T-cell (primary cell): ENCODE measurements at places on chromosomes 3 and 15. TPM values are rescaled to one million over a fixed set of nuclear protein-coding genes. Genes with fewer than 3 reads are reported as not detected.

DNA sequence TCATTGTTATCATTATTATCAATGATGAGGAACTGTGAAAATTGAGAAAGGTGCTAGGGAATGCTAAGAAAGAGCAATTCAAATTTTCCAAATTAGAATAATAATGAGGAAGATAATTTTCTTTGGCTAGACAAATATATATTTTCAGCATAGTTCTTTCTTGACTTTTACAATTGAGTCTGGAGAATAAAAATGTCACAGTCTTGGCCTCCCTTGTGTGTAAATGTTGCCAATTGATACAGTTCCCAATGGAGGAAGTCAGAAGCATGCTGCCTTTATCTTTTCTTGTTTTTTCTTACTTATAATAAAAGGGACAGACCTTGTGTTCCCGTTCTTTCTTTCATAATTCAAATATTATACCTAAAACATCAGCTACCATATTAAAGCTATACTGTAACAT is 774.4 kb downstream of the SI start:
- no peak for DNase-seq

GRCh38 chr3:79175870-79176269 is 591.9 kb downstream of the ROBO1 start:
- no peak for DNase-seq

DNA sequence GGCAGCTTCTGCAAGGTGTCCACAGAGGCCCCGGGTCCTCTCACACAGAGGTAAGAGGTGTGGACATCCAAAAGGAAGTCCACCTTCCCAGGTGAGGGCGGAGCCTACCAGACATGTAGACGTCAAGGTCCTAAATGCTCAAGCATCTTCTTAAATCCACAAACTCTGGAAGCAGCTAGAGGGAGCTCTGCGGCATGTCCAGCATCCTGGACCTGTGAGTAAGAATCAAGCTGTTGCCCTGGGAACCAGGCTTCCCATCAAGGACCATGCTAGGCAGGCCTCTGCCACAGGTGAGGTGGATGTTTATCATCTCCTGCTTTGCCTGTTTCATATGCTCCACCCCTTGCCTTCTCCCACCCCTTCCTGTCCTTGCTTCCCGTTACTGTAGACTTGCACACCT is 368.2 kb downstream of the GABRG3 start:
- no peak for DNase-seq

GRCh38 chr3:115808244-115808643 is 184.9 kb downstream of the GAP43 start:
- DNase-seq: no peak

- DNase-seq: no peak
These were observed 95.5 kb downstream of the DPH6 start for GRCh38 chr15:35450492-35450891.

GRCh38 chr3:46705022-46705530 is 3.9 kb downstream of the TMIE start:
- DNase-seq: peak; percentile 58

DNA sequence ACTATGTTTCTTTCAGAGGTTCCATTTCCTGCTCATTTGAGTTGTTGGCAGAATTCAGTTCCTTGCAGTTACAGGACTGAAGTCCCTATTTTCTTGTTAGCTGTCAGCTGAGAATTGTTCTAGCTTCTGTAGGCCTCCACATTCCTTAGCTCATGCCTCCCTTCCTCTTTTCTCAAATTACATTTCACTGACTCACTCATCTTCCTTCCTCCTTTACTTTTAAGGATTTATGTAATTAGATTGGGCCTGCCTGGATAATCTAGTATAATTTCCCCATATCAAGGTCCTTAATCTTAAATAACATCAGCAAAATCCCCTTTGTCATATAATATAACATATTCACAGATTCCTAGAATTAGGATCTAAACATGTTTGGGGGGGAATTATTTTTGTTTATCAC is 40.6 kb upstream of the RBMS3 start:
- no peak for DNase-seq

DNA sequence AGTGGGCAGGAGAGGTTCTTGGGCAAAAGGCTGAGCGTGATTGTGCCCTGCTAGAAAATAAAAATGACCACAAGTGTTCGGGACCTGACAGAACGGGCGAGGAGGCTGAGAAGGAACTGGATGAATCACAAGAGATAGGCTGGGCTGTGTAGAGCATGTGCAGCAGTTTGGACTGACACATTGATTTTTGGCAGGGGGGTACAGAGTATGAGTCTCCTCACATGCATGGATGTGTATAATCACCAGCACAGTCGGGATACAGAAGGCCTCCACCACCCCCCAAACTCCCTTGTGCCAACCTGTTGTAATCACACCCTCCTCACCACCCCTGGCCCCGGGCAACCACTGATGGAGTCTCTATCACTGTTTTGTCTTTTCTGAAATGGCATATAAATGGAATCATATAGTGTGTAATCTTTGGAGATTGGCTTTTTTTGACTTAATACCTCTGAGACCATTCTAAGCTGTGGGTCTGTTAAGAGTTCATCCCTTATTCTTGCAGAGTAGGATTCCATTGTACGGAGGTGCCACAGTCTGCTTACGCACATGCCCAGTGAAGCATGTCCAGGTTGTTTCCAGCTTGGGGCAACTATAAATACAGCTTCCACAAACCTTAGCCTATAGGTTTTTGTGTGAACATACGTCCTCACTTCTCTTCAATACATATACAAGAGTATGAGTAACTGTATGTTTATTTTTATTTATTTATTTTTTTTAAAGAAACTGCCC is 438.8 kb downstream of the FOXP1 start:
- no peak for DNase-seq

DNA sequence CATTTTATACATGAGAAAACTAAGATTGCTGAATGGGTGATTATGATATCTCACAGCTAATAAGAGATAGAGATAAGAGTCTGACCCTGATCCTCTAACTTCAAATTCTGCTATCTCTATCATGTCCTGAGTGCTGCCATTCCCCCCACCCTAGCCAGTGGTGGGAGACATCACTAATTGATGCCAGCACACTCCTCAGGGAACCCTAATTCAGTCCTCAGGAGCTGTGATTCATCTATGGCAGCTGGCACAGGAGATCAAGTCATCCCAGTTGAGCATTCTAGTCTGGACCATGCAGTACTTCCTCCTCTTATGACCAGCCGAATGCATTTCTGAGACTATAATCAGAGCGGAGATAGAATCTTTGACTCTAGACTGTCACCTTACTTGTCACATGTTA is 71.9 kb downstream of the SYNM start:
- DNase-seq: no peak

DNA sequence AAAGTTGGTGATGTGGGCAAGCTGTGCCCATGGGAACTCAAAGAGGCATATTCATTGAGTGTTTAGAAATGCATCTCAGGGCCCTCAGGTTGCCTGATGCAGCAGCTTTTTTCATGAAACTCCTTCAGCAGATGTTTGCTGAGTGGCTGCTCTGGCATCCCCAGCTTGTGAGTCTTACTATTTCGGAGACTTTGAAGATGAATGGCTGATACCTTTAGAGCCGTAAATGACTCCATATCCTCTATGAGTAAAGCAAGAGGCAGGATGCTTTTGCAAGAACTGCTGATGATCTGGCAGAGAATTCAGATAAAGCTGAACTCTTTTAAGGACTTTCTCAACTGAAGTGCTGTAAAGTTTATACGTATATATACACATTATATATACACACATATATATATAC is 384.3 kb downstream of the CACNA2D3 start:
- no peak for DNase-seq

- DNase-seq: no peak
These were observed 163.4 kb upstream of the AGTR1 start for GRCh38 chr3:148534089-148534988.

DNA sequence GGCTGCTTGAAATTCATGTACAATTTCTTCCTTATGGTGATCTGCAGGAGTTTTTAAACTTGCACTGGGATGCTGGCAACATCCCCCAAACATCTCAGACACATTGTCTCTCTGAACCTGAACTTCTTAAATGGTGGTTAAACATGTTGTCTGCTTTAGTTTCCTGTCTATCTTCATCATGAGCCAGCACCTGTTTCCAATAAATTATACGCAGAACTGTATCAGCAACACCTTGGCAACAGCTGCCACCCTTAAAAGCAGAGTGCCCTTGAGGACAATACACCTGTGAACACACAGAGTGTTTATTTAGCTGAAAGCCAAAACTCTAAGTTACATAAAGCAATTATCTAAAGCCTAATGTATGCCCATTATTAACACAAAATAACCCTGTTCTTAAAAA is 242.9 kb downstream of the WNT5A start:
- DNase-seq: no peak

DNA sequence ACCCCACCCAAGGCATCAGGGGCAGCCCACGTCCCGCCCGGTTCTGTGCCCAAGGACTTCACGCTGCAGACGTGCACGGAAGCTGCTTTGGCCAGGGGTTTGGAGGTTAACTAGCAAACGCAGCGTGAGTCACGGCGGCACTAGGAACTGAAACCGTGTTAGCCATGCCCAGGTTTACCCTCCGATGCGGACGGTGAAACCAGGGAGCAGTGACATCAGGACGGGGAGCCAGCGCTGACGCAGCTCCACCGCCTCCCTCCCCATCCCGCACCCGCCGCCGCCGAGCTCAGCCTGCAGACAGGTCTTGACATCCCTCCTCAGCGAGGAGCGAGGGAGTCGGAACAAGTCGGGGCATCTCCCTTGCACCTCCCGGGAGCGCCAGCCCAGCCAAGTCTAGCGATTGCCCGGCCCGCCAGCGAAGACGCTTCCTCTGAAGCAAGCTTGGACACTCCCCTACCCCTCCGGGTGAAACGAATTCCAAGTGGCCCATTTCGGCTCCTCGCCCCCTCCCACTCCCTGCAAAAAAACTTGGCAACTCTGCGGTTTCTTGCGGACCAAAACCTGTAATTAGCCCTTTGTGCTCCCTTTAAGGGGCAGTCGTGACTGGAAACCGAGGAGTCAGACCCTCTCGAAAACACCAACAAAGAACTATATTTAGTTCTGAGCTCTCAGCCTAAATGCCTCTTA is 1.4 kb upstream of the RAP2B start:
- peak; percentile 57 for DNase-seq

- DNase-seq: peak; percentile 34
These were observed 7.9 kb downstream of the KIF7 start for GRCh38 chr15:89647191-89647851.

The SKOR1 gene
- total RNA-seq: 1.3 TPM

The SLCO2A1 gene
- 0.39 TPM for total RNA-seq

The PRKAR2A gene
- 42.3 TPM for total RNA-seq

The DUOX1 gene
- total RNA-seq: 0.67 TPM

The CILP gene
- 0.44 TPM for total RNA-seq
